ENCODE measurements at places on chromosomes 6 and 20.

GRCh38 chr6:137767911-137768690 lies 99.0 kb upstream of the TNFAIP3 start:
- no peak for DNase-seq

DNA sequence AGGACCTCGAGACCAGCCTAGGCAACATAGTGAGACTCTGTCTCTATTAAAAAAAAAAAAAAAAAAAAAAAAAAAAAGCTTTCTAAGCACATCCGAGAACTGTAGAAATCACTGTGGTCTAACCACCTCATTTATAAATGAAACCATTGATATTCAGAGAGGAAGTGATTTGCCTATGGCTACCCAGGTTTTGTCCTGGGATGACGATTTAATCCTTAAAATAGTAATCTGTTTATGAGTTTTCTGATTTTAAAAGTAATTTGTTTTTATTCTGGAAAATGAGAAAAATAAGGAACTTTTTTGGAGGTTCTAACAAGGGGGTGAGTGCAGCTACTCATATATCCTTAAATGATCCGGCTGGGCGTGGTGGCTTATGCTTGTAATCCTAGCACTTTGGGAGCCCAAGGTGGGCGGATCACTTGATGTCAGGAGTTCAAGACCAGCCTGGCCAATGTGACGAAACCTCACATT lies 6.5 kb upstream of the BTN3A2 start:
- DNase-seq: no peak

DNA sequence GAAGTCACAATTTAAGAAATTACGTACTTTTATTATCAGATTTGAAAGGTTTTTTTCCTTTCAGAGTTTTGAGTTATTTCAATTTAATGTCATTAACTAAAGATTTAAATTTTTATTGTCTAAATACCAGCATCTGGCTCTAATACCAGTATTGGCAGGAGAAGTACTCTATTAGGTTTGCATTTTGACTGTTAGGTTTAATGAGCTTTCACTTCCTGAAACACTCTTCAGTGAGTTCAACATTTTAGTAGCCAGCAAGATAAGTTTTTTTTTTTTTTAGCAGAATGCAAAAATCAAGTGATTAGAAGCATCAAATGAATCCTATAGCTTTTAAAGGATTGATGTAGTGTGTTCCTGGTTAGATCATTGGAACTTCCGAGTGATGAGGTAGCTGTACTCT lies 34.0 kb upstream of the SCGN start:
- no peak for DNase-seq

DNA sequence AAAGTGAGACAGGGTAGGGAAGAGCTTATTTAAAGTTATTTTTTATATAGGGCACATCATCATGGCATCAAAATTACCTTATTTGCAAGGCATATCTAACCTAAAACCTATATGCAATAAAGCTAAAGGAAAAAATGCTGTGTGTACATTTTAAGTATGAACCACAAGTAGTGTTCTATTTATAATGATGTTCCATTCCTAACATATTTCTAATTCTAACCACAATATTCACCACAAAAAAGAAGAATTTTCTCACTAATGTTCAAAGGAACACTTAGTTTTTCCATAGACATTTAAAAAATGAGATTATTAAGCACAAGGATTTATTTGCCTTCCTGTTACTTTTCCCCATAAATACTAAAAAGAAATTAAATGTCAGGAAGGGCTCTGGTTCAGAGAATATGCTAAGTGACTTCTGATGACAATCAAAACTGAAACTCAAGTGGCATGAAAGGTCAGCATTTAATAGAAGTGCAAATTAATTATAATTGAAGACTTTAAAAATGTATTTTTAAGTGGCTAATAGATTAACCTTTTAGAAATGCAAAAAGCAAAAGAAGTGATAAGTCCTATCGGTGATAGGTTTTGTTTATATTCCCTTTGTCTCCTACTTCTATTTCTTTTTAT lies 25.1 kb downstream of the GPR63 start:
- no peak for DNase-seq

- no peak for DNase-seq
These were observed 2.2 kb downstream of the NOL4L start for GRCh38 chr20:32582659-32583580.

- no peak for DNase-seq
These were observed 151.6 kb upstream of the GMDS start for GRCh38 chr6:2396846-2397630.

DNA sequence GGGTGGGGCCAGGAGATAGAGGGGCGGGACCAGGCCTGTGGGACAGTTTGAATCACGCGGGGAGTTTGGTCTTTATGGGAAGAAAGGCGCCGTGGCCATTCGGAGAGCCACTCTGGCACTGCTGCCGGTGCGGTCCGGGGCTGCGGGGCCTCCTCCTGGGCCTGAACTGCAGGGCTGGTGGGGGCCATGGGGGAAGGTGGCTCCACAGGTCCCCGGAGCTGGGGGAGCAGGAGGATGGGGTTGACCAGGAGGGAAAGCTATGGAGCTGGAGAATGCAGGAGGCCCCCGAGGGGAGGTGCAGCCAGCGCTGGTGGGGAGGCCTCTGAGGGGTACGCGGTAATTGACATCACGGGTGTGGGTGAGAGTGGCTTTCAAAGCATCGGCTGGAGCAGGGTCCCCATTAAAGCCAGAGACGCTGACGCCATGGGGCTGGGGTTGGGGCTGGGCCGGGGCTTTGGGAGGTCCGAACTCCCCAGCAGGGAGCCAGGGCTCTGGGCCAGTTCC lies 1.8 kb upstream of the BHLHE23 start:
- DNase-seq: no peak

- DNase-seq: no peak
These were observed 497.5 kb downstream of the UTRN start for GRCh38 chr6:144782634-144783033.

GRCh38 chr20:31522731-31523130 lies 8.5 kb downstream of the HM13 start:
- DNase-seq: no peak

- no peak for DNase-seq
These were observed 42.8 kb downstream of the HLA-DPB1 start for GRCh38 chr6:33118525-33119123.

- DNase-seq: no peak
These were observed 163.2 kb upstream of the OLIG3 start for GRCh38 chr6:137657351-137657911.

GRCh38 chr6:42099340-42100028 lies 42.9 kb downstream of the C6orf132 start:
- peak; percentile 88 for DNase-seq

- DNase-seq: no peak
These were observed 59.9 kb upstream of the TENT5A start for GRCh38 chr6:81812401-81812800.

DNA sequence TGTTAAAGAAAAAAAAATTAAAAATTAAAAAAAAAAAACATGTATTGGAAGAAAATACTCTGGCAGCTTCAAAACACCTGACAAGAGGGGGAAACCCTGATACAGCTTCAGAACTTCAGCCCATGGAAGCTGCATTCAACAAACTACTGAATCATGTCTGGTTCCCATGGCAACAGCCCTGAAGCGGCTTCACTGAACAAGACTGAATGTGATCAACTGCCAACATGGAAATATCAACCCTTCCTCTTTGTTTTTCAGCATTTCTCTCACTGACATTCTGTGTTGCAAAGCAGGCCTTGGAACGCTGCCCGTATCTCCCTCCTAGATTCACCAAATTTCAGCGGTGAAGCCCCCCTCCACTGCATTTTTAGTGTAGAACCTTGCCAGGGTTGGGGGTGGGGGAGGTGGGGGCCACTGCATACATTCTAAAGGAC lies 91.3 kb upstream of the SHLD1 start:
- DNase-seq: peak; percentile 48

DNA sequence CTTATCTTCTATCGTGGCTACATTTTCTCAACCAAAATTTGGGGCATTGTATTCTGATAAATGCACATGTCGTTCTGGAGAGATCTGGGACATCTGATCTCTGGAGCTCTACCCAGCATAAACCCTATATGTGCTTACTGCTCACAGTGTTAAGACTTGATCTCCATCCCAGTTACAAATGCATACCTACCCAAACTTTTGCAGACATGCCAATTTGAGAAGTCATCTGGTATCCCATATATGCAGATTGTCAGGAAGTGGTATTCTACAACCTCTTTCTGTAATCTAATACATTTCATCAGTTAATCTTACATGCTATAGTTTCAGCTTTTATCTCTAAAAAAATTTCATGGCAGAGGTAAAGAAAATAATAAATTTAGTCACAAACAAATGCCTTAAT lies 11.2 kb downstream of the BAG2 start:
- no peak for DNase-seq

DNA sequence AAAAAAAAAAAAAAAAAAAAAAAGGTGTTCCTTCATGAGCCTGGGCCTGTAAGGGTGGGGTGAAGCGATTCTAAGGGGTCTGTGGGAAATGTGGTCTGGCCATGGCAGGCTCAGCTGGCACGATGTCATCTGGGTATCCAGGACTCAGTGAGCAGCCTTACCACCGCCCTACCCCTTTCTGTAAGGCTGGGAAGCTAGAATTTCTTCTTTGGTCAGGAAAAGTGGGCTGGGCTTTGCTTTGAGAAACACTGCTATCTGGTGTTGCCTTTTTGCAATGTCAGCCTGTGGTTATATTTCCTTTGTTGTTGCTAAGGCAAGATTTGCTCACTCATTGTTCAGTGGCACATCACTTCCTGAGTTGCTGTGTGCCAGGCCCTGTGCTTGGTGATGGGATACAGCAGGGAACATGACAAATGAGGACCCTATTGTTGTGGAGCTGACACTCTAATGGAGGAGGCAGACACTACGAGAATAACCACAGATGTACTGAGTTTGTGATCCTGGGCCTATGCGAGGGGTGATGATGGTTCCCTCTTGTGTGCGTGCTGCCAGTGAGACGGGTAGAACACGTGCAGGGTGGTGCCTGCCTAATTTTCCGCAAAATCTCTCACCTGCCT lies 45.9 kb upstream of the ZNFX1 start:
- no peak for DNase-seq

DNA sequence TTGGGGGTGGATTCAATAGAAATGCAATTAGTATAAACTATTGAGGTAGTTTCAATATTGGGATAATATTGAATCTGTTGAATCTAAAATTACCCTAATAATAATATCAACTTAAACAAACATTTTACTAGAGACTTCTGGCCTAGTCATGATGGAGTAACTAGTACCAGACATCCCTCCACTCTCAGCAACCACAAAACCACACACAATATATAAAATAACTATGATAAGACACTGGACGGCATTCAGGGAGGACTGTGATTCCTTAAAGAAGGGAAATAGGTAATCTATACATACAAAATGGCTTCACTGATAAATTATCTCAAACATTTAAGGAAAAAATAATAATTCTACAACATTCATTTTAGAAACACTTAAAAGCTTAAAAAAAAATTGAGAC lies 38.9 kb upstream of the TMEM14A start:
- DNase-seq: no peak

GRCh38 chr6:53322188-53323029 lies 26.3 kb downstream of the ELOVL5 start:
- DNase-seq: no peak

DNA sequence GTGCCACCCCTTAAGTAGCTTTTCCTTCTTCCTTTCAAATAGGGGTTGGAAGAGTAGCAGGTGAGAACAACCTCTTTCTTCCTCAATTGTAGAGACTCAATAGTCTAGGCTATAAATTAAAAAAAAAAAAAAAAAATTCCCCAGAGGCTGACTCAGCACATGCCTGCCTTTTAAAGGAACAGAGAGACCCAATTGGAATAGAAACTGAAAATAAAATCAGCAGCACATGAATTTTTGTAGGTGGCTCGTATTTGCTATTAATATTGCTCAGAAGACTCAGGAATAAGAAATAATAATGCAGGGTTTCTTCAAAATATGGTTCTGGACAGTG lies 19.3 kb downstream of the TOP1 start:
- DNase-seq: no peak

GRCh38 chr6:169409742-169410312 lies 156.2 kb upstream of the THBS2 start:
- no peak for DNase-seq

DNA sequence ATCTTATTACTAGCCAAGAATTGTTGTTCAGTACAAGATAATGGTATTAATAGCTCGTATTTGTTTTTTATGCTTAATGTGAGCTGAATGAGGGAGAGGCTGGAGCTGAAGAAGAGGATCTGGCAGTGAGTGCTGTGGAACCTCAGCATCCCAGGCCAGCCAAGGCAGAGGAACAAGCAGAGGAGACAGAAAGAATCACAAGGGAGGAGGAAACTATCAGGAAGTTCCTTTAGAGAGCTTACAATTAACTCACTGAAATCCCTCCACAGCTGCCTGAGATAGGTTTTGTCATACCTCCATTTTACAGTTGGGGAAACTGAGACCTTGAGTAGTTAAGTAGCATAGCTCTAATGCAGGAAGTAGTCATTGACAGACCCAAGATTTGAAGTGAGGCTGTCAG lies 39.9 kb upstream of the TULP4 start:
- no peak for DNase-seq

GRCh38 chr6:141443668-141444289 lies 688.9 kb upstream of the GJE1 start:
- no peak for DNase-seq

DNA sequence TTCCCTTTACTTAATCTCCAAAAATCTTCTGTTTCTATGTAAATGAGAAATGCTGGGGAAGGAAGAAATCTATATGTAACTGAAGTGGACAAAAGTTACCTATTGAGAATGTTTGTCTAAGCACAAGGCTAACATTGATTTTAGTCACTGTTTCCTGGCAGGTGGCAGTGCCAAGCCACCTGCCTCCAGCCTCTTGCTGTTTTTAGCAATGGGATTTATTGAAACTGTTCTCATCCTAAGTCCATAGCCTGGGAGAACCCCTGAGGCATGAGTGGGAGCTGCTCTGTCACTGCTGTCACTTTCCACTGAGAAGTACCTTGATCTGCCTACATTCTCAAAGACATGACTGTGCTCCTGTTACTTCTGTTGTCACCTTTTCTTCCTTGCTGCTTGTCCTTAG lies 14.7 kb downstream of the ENPP3 start:
- DNase-seq: peak; percentile 33

- DNase-seq: no peak
These were observed at the start of gene NPBWR2 for GRCh38 chr20:64106981-64107735. NPBWR2 (minus strand) TSS chr20:64107565; CDS start chr20:64106831, 734 bp downstream.

- DNase-seq: no peak
These were observed 113.0 kb downstream of the MTFR2 start for GRCh38 chr6:136137008-136137692.

- no peak for DNase-seq
These were observed 100.7 kb upstream of the HMGN3 start for GRCh38 chr6:79335133-79335674.

DNA sequence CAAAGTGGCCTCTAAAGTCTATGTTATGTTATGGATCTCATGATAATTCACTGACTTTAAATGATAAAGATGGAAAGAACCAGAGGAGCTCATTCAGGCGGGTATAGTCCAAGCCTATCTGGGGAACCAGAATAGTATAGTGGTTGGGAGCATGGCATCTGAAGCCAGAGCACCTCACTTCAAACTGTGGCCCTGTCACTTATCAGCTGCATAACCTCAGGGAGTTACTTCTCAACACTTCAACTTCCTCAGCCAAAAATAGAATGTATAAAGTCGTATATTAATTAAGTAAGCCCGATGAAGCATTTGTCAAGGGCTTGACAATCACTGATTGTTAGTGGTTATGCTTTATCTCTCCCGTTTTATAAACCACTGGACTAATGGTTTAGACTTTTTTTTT lies 112.7 kb downstream of the RTN4IP1 start:
- DNase-seq: no peak

Measured in left colon (tissue), 2 donors.